ENCODE measurements at places on chromosomes 1 and 21. TPM values are rescaled to one million over a fixed set of nuclear protein-coding genes. Genes with fewer than 3 reads are reported as not detected.

The CYYR1 gene
- not detected for total RNA-seq

The RUSC1 gene
- total RNA-seq = 22.9 TPM

The RGS8 gene
- total RNA-seq = not detected

The CADM3 gene
- total RNA-seq = not detected

The MCOLN3 gene
- total RNA-seq = 0.35 TPM

The FAM78B gene
- 0.30 TPM for total RNA-seq

The GJA9 gene
- not detected for total RNA-seq

The C1orf116 gene
- total RNA-seq = not detected

The SLC22A15 gene
- 0.74 TPM for total RNA-seq

The FAM177B gene
- not detected for total RNA-seq

DNA sequence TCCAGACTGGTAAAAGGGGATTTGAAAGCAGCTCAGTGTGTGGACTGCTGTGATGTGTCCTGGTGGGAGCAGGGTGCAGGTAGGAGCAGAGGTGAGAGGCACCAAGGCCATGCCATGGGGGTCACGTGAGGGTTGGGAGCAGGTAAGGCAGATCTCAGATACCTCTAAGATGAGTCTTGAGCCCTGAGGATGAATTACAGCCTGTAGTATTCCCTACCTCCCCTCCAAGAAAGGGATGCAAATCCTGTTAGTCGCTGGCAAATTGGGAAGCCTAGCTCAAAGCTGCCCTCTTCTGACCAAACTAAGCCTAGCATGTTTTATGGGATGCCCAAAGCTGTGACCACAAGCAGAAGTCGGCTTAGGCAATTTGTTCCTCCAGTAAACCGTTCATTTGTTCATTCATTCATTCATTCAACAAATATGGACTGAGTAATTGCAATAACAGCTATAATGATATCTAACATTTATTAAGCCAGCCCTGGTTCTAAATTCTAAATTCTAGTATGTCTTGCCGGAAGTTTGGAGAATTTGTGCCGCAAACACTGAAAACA lies 3.9 kb upstream of the NUAK2 start:
- DNase-seq = peak; percentile 34

GRCh38 chr21:45282283-45283034 lies 5.2 kb downstream of the POFUT2 start:
- DNase-seq = no peak

DNA sequence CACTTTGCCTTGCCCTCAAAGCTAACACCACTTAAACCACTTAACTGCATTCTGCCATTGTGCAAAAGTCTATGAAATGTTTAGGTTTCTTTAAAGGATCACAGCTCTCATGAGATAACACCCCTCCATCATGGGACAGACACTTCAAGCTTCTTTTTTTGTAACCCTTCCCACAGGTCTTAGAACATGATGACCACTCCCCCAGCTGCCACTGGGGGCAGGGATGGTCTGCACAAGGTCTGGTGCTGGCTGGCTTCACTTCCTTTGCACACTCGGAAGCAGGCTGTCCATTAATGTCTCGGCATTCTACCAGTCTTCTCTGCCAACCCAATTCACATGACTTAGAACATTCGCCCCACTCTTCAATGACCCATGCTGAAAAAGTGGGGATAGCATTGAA lies 7.7 kb downstream of the ADAMTS1 start:
- no peak for DNase-seq

DNA sequence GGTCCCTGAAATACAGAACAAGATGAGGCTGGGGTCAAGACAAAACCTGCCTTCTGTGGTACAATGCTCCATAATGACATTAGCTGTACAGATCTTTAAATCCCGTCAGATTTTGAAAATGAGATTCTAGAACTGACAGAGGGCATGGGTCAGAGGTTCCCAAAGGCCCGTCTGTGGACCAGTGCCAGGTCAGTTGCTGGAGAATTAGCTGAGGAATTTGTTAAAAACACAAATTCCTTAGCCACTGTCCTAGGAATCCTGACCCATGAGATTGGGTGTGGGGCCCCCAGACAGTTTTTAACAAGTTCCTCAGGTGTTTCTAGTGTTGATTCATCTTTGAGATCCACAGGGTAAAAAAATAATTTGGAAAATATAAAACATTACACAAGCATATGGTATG lies 97.0 kb downstream of the SIPA1L2 start:
- DNase-seq = no peak

GRCh38 chr1:62237361-62237760 lies 42.7 kb downstream of the L1TD1 start:
- DNase-seq = no peak

DNA sequence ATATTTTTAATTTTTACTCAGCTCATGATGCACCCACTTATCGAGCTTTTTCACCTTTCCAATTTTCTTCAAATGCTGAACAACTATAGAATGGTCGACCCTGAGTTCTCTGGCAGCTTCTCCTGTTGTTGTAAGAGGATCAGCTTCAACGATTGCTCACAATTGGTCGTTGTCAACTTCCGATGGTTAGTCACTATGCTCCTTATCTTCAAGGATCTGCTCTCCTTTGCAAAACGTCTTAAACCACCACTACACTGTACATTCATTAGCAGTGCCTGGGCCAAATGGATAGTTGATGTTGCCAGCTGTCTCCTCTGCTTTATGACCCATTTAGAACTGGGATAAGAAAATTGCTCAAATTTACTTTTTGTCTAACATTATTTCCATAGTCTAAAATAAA lies 385.9 kb upstream of the LYPLAL1 start:
- no peak for DNase-seq

DNA sequence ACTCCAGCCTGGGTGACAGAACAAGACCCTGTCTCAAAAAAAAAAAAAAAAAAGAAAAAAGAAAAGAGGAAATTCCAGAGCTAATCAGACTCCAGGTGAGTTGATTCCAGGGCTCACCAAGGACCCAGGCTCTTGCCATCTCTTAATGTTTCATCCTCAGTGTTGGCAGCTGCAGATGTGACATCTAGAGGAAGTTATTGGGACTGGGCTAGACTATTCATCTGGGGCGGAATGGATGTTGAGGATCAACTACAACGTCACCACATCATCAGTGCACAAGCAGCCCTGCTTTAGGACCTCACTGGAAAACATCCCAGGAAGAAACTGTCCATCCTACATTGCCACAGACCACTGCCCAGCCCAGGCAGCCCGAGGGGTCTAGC lies 28.6 kb upstream of the PARP1 start:
- DNase-seq = no peak

DNA sequence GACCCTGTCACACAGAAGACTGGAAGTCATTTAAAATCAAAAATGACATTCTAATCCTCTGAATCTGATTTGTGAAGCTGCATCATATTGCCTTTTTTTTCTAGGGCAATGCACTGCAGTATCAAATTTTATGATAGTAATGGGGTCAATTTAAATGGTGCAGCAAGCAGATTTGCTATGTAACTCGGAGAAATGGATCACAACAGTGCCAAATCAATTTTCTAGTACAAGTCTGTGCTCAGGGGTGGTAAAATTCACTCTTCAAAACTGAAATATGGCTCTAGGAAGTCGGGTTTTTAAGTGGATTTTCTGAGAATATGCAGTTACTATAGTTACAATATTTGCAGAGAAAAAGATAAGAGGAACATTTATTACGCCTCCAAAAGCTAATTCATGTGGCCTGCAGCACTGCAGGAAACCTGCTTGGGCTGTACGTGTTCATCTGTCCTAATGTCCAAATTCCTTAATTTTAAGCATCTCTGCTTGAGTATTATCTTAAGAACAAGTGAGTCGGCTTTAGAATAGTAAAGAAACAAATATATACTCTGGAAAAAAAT lies 31.5 kb downstream of the HLCS start:
- DNase-seq = no peak

DNA sequence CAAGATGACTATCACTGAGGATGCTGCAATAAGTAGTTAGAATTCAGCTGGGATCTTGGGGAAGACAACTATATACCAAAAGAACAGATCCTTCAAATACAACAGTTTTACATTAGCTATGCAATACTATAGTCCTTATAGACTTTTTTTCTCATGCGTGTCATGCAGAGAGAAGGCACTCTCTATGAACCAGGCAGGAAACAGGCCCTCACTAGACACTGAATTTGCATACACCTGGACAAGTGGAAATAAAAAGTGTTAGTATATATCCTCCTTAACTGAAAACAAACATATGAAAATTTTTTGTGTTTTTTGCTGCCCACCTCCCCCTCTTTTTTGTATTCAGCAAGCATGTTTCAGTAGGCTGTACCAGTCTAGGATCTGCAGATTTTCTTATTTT lies 29.9 kb downstream of the TMCO1 start:
- no peak for DNase-seq

- DNase-seq = no peak
Observed at GRCh38 chr1:61121631-61122030, 39.3 kb downstream of the NFIA start.

GRCh38 chr1:226425004-226425378 lies 17.1 kb upstream of the PARP1 start:
- DNase-seq = no peak

- no peak for DNase-seq
Observed at GRCh38 chr1:11652203-11652780, 1.9 kb downstream of the FBXO2 start.

- DNase-seq = no peak
Observed at GRCh38 chr1:243973169-243973568, 77.9 kb upstream of the ZBTB18 start.

GRCh38 chr1:7279769-7280168 lies 491.3 kb upstream of the VAMP3 start:
- no peak for DNase-seq

DNA sequence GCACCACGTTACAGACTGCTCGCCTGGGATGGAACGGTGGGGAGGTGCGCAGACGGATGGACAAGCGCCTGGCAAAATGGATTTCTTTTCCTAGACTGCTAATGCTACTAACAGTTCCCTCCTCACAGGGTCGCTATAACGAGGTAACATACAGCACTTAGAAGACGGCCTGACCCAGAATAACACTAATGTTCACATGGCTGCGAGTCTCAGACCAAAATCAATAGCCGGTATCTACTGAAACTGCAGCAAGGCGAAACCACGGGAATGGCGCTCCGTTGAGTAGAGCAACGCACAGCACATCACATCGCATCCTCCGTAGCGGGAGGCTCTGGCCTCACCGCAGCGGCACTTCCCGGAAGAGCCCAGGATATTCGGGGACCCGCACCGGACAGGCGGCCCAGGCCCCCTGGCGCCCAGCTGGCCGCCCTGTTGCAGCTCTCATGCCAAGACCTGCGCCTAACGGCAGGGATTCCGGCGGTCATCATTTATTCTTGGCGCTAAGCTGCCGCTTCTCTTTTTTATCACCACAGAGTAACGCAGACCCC lies 46.6 kb downstream of the VPS26C start:
- no peak for DNase-seq

GRCh38 chr1:84143796-84144565 lies at the start of gene PRKACB:
Gene PRKACB (plus strand): TSS chr1:84144271. CDS start chr1:84144362, 91 bp downstream.
- no peak for DNase-seq

DNA sequence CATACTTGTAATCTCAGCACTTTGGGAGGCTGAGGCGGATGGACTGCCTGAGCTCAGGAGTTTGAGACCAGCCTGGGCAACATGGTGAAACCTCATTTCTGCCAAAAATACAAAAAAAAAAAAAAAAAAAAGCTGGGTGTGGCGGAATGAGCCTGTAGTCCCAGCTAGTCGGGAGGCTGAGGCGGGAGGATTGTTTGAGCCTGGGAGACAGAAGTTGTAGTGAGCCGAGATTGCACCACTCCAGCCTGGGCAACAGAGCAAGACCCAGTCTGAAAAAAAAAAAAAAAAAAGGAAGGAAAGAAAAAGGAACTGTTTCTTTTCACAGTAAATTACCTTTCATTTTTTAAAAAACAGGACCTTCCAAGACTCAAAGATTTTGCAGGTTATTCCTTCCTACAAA lies 29.5 kb downstream of the LIN9 start:
- no peak for DNase-seq

DNA sequence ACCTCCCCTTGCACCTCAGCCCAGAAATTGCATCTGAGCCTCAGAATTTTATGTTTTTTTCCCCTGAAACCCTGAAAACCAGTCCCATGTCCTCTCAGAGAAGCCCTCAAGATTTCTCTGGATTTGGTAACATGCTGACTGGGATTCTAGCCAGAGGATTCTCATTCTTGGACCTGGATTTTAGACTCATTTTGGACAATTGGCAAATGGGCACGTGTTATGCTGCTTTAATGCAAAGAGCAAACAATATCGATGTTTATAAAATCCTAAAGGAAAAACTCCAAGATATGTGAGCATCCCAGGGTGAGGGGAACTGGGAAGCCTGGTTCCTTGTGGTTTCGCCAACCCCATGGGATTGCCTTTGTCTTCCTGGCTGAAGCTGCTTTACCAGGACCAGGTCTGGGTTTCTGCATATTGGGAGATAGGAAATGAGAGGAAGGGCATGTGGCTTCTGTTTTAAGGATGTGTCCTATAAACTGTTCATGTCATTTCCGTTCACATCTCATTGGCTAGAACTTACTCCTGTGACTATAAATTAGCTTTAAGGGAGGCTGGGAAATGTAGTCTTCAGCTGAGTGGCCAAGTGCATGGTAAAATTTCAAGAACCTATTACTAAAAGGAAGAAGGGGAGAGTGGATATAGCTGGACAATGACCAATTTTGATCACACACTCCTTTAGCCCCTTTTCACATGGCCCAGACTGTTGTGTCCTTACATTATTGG lies 27.2 kb upstream of the BCL10 start:
- no peak for DNase-seq

DNA sequence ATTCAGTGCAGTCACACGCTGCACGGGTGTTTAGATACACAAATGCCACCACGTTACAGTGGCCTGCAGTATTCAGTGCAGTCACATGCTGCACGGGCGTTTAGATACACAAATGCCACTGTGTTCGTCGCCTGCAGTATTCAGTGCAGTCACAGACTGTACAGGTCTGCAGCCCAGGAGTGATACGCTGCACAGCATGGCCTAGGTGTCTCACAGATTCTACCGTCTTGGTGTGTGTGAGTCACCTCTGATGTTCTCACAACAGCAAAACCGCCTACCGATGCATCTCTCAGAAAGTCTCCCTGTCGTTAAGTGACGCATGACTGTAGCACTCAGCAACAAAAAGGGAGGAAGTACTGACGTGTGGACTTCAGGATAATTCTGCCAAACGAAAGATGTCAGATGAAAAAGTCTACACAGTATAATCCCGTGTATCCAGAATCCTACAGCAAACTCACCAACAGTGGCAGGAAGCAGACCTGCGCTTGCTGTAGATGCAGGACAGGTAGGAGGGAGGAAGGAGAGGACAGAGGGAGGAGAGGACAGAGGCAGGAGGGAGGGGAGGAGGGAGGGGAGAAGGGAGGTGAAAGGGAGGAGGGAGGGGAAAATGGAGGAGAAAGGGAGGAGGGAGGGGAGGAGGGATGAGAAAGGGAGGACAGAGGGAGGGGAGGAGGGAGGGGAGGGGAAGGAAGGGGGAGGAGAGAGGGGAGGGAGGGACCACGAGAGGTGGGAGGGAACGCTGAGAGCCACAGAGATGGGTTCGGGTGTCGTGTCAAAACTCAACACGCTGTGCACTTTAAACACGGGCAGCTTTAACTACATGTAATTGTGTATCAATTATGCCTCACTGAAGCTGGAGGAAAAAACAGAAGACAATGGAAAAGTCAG lies 36.3 kb upstream of the PCBP3 start:
- no peak for DNase-seq

DNA sequence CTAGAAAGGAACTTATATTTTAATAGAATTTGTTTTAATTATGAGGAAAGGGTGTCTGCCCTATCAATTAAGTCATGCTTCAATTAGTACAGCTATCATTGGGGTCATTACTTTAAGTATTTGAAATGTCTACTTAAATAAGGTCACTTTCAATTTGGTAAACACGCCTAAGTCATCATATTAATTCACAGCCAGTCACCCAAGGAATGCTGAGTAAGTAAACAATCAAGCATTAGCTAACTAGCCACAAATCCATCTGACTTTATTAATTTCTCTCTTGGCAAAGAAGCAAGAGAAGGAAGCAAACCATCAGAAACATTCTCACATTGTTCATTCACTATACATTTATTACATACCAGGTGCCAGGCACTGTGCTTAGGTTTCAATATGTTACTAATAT lies 1.2 kb upstream of the LRRC52 start:
- no peak for DNase-seq
